NCI-H1694 treated with DMSO at 0.1 percent for 48 hours (cell line): ENCODE measurements at places on chromosomes 12 and 14.

DNA sequence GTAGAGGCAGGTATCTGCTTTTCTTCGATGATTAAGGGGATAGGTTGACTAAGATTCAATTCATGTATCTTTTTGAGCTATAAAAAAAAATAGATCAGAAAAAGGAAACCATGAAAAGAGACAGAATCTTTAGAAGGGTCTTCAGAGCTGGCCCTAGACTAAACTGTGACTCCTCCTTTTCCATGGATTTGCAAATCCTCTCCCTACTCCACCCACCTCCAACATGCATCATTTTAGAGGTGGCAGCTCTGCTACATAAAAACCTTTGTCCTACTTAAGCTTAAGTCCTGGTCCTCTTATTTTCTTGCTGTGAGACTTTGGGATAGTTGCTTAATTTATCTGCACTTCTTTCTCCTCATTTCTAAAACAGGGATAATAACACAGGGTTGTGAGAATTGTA is 48.4 kb upstream of the LIMA1 start:
- no peak for DNase-seq

- no peak for DNase-seq
Measured at GRCh38 chr12:71295953-71296352, 138.2 kb upstream of the TSPAN8 start.

DNA sequence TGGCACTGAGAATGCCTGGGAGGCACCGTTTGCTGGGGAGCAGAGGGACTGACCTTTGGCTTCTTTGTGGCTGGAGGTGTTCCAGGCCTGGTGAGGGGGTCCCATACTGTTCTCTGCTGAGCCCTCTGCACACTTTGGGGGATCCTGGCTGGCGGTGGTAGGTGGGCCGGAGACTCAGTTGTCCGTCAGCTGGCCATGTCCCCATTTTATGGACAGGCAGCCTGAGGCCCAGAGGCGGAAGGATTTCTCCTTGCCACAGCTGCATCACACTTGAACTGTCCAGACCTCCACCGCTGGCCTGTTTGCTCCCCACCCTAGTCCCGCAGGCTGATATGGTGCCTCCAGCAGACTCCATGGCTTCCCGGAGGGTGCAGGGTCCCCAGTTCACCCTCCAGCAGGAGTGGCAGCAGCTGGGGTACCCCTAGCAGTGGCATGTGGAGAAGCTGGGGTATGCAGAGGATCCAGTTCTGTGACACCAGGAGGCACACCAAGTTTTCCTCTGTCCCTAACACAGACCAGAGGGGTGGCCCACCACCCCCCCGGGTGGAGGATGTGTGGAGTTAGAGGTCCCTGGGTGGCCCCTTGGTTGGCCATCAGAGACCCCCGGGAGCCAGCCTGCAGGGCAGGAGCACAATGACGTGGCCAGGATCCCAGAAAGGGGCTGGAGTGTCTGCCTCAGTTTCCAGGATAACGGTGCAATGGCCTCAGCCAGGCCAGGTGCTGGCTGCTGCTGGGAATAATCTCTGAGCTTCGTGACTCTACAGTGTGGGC is 14.8 kb downstream of the SLC25A29 start:
- DNase-seq = no peak

GRCh38 chr14:34843011-34843554 is 32.1 kb downstream of the BAZ1A start:
- DNase-seq = no peak

GRCh38 chr12:40584763-40585162 is 107.5 kb upstream of the CNTN1 start:
- no peak for DNase-seq
